ENCODE measurements at places on chromosomes 5 and 9. TPM values are rescaled to one million over a fixed set of nuclear protein-coding genes. Genes with fewer than 3 reads are reported as not detected.

Gene SREK1
- total RNA-seq: 139 TPM

DNA sequence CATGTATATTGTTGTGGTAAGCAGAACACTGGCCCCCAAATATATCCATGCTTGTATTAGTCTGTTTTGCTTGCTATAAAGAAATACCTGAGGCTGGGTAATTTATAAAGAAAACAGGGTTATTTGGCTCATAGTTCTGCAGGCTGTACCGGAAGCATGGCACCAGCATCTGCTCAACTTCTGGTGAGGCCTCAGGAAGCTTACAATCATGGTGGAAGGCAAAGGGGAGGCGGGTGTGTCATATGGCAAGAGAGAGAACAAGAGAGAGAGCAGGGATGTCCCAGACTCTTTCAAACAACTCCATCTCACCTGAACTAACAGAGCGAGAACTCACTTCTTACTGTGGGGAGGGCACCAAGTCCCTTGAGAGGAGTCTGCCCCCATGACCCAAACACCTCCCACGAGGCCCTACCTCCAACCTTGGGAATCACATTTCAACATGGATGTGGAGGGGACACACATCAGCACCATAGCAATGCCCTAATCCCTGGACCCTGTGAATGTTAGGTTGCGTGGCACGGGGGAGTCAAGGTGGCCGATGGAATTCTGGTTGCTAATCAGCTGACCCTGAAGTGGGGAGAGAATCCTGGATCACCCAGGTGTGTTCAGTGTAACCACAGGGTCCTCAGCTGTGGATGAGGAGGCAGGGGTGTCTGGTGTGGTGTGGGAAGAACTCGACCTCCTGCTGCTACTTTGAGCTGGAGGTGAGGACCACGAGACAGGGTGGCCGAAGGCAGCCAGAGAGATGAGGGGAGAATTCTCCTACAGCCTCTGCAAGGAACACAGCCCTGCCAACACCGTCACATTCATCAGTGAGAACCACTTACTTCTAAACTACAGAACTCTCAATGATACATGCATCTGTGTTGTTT, 172.8 kb downstream of the AUH start:
- no peaks in the 10 kb centered on the region for H3K36me3 ChIP-seq
- H3K27me3 ChIP-seq: no peaks in the 10 kb centered on the region
- H3K4me3 ChIP-seq: no peak overlapping the region

- no peaks in the 10 kb centered on the region for H3K27me3 ChIP-seq
- no peak for DNase-seq
- H3K27ac ChIP-seq: no peak overlapping the region
- H3K4me3 ChIP-seq: no peak overlapping the region
These were observed 561.1 kb downstream of the PRDM9 start for GRCh38 chr5:24068524-24068923.

- H3K27me3 ChIP-seq: no peaks in the 10 kb centered on the region
- DNase-seq: peak; percentile 72
- peak overlapping the region; percentile 28 for H3K27ac ChIP-seq
These were observed 8.4 kb upstream of the RGS3 start for GRCh38 chr9:113454914-113455761.
